Stimulated activated CD4-positive, alpha-beta T cell treated with anti-CD3 and anti-CD28 coated beads, Interleukin-4, amount 100 ng/mL, for 24 hours (primary cell): ENCODE measurements at places on chromosomes 5 and 9.

GRCh38 chr9:91411096-91411771, 12.4 kb downstream of the NFIL3 start:
- DNase-seq: no peak

GRCh38 chr5:135839566-135839965, 5.1 kb downstream of the SLC25A48 start:
- DNase-seq: no peak

GRCh38 chr5:179475208-179475751, 75.1 kb upstream of the RUFY1 start:
- DNase-seq: no peak

- DNase-seq: no peak
Measured at GRCh38 chr5:107247427-107247826, 423.3 kb downstream of the EFNA5 start.

GRCh38 chr5:54988817-54989216, 3.4 kb upstream of the ESM1 start:
- no peak for DNase-seq

DNA sequence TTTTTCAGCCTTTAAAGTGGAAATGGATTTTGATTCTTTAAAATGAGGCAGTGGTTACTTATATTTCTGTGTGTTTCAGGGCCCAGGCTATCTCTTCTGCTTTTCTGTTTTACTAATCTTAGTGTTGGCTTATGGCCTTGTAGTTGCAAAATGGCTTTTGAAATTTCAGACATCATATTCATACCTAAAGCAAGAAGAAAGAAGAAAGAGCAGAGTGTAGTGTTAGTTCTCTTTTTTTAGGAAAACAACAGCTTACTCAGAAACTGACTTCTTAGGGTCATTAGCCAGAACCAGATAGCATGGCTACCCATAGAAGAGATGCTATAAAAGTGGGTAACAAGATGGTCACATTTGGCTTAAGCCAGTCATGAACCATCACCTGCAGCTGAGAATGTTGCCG, 20.9 kb downstream of the ZBED3 start:
- DNase-seq: no peak

DNA sequence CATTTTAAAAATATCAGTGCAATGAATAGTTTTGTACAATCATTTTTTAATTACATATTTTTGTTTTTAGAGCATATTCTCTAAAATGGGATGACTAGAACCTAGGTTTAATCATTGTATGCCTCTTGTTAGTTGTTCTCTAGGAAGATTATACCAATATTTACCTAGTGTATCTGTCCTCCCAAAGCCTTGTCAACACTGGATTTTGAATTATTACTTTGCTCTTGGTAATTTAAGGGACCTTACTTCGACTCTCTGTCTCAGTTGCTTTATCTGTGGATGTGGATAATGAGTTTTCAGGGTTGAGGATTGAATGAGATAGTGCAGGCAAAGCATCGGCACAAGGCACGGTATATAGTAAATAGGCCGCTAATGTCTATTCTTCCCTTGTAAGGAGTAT, 10.9 kb upstream of the PIP5K1B start:
- no peak for DNase-seq
